CD4-positive, alpha-beta T cell treated with Interleukin-6 for 4 hours (primary cell): ENCODE measurements at places on chromosomes 11 and 22.

GRCh38 chr11:32884770-32885384 is 7.7 kb upstream of the QSER1 start:
- no peak for DNase-seq

DNA sequence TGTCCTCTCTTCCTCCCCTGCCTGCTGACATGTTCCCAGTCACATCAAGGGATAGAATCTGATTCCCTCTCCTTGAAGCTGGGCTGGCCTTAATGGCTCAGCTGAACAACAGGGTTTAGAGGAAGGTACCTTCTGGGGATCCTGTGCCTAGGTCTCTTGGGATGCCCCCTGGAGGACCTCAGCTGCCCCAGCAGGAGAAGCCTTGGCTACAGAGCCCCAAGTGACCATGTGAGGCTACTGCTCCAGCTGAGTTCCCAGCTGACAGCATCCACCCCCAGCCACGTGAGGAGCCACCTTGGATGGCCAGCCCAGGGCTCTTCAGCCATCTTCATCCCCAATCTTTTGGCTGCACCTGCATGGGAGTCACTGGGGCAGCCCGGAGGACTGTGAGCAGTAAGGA is 1499.3 kb downstream of the TBC1D22A start:
- no peak for DNase-seq

DNA sequence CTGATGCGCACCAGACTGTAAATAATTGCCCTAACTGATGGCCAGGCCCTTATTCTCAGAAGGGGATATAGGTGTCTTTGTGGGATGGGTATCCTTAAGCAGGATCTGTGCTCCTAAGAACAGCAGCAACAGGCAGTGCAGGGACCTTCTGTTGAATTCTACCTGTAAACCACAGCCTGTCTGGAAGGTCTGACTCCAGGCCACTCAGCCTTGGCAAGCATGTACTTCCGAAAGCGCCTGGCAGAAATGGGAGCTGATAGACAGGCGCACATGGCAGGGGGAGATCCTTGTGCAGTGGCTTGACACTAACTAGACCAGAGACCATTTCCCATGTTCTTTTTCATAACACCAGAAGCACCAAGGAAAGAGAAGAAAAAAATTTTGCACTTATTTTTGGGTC is 59.0 kb downstream of the C22orf31 start:
- DNase-seq: no peak

GRCh38 chr11:112216561-112217105 is 9.6 kb upstream of the PTS start:
- DNase-seq: no peak

- DNase-seq: no peak
Measured at GRCh38 chr11:111302298-111302697, 4.0 kb downstream of the POU2AF3 start.

DNA sequence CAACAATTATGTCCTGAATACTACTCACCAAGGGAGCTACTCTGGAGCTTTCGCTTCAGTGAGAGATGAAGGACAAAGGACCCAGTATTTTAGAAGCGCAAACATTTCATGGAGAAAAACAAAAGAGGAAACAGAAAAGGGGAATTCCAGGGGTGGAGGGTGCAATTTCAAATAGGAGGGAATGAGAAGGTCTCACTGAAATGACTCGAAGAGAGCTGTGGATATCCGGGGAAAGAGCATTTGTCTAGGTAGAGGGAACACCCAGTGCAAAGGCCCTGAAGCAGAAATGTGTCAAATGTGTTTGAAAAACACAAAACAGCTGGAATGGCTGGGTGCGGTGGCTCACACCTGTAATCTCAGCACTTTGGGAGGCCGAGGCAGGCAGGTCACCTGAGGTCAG is 2.4 kb downstream of the RPS19BP1 start:
- DNase-seq: no peak

- DNase-seq: no peak
Measured at GRCh38 chr11:78415338-78415737, 2.3 kb downstream of the GAB2 start.

DNA sequence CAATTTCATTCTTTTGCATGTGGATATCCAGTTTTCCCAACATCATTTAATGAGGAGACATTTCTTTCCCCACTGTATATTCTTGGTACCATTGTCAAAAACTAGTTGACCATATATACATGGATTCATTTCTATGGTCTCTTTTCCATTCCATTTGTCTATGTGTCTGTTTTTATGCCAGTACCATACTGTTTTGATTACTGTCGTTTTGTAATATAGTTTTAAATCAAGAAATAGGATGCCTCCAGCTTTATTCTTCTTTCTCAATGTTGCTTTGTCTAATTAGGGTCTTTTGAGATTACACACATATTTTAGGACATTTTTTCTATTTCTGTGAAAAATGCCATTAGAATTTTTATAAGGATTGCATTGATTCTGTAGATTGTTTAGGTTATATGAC is 177.5 kb upstream of the POU2AF2 start:
- no peak for DNase-seq

DNA sequence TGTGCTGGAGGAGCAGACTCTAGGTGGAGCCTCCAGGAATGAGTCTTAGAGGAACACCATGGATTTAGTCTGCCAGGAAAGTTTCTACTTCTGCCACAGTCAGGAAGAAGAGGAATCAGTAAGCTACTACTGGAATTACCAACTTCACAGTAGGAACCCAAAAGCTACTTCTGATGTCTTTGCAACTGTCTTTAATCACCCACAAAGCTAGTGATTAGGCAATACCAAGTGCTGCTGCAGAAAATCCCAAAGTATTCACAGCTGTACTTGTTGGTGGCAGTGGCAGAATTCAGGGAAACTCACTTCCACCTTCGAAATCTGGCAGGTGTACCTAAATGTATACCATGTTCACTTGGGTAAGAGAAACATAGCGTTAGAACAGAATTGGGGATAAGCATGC is 264.5 kb upstream of the SORL1-AS1 start:
- DNase-seq: no peak

DNA sequence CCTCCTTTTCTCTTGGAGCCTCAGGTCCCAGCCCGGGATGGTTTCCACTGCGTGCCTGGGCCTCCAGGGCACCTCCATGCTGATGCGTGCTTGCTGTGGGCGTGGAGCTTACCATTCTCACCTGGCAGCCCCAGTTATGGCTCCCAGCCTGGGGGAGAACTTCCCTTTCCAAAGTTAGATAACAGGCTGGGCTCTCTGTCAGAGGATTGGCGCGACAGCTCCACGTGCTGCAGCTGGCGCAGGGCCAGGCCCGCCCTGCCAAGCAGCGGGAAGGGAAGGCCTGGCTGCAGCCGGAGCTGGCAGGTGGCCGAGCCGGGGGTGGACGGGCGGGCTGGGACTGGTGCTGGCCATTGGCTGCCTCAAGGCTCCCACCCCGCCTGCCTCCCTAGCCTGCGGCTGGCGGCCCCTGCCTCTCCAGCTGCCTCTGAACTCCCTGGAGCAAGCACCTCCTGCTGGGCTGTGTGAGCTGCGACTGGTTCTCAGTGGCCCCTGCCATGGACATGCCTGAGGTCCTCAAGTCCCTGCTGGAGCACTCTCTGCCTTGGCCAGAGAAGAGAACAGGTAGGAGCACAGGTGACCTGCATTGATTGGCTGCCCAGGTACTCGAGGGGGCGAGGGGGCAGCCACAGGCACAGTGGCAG is 14.6 kb upstream of the TEF start:
- peak; percentile 23 for DNase-seq
